RWPE1 (cell line): ENCODE measurements at places on chromosomes 12 and 14.
A peak's percentile ranks its signal among the peaks of the same experiment; 100 is the strongest.

DNA sequence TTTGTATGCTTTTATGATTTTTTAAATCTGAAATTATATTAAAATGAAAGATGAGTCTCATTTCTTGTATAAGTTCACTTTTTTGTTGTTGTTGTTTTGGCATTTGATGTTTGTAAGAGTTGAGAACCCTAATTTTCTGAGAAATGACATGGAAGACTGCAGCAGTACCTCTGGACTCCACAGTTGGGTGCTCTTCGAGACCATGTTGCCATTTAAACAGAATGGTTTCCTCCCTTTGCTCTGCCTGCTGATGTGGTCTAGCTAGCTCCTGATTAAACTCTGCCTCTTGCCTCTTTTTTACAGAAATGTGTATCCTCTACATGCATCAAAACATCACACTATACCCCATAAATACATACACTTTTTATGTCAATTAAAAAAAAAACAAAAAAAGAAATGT lies 5.8 kb upstream of the LTA4H start:
- no peak for DNase-seq

GRCh38 chr12:42968426-42968825 lies 378.9 kb upstream of the PRICKLE1 start:
- DNase-seq: no peak

DNA sequence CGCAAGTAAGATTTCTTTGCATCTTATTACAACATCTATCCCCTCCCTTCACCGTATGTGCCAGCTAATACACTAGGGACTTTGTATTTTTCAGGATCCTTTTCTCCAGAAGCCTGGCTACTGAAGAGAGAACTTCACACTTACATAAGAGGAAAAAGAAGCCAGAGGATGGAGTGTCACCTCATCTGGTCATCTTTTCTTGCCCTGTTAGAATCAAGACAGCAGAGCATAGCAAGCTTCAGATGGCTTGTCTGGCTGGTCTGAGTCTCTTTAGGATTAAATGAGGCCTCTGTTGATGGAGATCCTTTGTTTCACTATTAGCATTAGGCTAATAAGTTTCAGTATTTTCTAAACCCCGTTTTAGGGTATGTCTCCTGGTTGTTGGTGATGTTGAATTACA lies 14.4 kb upstream of the AACS start:
- no peak for DNase-seq

- DNase-seq: peak; percentile 28
Measured at GRCh38 chr12:6632026-6632983, 3.5 kb downstream of the LPAR5 start.

GRCh38 chr12:16148938-16149337 lies 128.5 kb downstream of the SLC15A5 start:
- no peak for DNase-seq

DNA sequence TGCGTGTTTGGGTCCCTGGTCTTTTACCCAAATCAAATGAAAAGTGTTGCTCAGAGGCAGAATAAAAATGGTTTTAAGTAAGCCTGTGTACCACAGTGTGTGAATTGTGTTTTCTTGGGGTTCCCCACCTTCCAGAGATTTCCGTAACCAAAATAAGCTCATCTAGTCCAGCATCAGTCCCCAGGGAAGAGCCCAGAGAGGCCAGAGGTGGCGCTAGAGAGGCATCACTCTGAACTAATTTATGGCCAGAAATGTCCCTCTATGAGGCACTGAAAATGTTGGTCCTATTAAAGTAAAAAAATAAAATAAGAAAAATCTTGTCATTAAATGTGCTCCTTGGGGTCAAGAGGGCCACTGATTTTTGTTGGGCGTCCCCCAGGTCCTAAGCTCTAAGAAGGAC lies 24.9 kb upstream of the PRKAB1 start:
- no peak for DNase-seq

- no peak for DNase-seq
Measured at GRCh38 chr14:29274890-29275596, 508.5 kb downstream of the FOXG1 start.

DNA sequence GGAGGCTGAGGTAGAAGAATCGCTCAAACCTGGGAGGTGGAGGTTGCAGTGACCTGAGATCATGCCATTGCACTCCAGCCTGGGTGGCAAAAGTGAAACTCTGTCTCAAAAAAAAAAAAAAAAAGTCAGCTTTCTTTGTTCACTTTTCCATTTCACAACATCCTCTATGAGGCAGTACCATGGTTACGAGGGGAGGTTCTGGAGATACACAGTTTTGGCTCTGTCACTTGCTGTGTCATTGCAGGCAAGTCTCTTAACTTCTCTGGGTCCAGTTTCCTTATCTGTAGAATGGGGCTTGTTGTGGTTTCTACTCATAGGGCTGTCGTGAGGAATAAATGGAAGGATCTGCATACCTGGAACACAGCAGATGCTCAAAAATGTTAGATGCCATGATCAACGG lies 75.6 kb upstream of the SLC24A4 start:
- no peak for DNase-seq

GRCh38 chr12:77364400-77364799 lies 299.0 kb upstream of the E2F7 start:
- no peak for DNase-seq

DNA sequence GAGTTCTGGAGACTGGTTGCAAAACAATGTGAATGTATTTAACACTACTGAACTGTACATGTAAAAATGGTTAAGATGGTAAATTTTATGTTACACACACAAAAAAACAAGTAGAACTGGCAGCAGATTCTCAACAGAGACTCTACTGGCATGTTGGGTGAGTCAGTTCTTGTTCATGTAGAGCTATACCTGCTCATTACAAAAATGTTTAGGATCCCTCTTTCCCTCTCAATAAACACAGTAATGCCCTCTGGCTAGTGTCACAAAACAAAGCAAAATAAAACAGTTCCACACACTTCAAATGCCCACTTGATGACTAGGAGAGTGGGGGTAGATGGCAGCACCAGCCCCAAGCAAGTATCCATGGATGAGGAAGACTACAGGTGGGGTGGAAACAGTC lies 13.7 kb upstream of the ZNF740 start:
- no peak for DNase-seq

GRCh38 chr12:58412461-58413060 lies 471.2 kb downstream of the ATP23 start:
- DNase-seq: no peak

DNA sequence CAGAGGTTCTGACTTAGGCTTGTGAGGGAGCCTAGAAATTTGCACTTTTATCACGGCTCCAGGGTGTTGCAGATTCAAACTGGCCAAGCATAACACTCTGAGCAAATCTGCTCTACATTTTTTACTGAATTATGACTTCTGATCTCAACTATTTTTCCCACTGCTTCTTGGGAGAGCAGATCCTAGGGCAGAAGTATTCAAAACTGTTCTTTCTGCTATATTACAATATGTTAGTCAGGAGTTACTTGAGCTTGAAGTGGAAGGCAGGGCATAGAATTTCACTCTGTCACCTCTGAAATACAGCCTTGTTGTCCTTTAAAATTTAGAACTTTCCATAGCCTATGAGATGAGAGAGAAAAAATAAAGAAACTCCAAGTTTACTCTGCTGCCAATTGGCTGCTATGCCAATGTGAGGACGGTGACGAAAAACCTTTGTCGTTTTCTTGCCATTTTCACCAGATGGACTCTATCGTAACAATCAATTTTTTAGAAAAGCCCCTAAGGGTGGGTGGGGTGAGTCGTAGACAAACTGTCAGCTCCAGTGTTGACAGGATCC lies 16.4 kb upstream of the KERA start:
- DNase-seq: no peak

- no peak for DNase-seq
Measured at GRCh38 chr14:22497144-22497423, 91.9 kb downstream of the DAD1 start.

- DNase-seq: no peak
Measured at GRCh38 chr12:62599854-62600437, 133.3 kb downstream of the MON2 start.

DNA sequence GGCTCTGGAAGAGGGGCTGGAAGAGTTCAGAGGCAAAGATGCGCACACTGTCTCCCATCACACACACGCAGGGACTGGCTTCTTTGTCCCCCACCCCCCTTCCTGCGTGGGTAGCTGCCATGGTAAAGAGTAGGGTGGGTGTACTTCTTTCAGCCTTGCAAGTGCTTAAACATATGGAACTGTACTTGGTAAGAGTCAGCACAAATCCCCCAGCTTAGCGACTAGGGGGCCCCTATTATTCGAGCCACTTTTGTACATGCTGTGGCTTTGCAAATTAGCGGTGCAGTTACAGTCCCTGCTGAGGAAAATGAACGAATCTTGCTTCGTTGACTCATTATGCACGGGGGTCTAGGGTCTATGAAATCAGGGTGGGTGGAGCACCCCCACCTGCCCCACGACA lies 123.8 kb downstream of the AACS start:
- no peak for DNase-seq

DNA sequence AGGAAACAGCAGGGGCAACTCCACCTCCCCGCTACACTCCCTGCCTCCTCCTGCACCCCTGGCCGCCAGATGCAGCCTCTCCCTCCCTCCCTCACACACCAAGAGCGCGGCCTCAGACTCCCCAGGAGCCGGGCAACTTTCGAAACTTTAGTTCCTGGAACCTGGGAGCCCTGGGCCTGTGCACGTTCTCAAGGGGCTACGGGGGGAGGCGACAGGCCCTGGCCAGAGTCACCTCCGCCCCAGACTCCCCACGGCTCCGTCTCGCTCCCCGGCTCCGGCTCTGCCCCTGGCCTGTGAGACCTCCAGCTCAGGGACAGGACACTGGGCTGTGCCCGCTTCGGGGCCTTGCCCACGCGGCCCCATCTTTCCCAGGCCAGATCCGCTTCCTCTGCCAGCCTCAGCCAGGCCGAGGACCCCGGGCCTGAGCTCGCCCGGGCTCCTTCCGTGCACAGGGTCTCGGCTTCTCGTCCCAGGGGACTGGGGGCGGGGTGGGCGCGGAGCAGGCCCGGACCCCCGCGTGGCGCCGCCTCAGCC lies 5.5 kb downstream of the AMN start:
- no peak for DNase-seq

GRCh38 chr14:68610251-68610793 lies 182.5 kb downstream of the ZFP36L1 start:
- no peak for DNase-seq

- DNase-seq: no peak
Measured at GRCh38 chr14:36284971-36285595, 35.4 kb downstream of the MBIP start.

GRCh38 chr14:88323086-88323522 lies at the start of gene KCNK10:
Gene KCNK10, minus strand, starts transcription at chr14:88323269. Its CDS starts 471 bp downstream, at chr14:88322798.
- no peak for DNase-seq

DNA sequence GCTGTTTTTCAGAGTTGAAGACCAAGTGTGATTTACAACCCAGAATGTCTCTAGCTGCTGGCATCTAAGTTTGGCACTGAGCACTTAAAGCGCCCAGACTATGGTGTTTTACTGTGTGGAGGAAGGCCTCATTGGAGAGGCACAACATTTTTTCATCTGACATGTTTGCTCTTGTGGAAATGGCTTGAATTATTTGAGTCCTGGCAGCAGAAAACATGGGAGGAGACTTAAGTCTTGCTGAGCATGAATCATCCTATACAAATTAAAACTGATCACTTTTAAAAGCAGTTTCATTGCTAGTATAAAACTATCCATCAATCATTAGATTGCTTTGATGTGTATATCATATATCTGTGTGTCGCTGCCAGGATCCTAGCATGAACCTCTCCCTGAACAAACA lies 85.9 kb upstream of the REP15 start:
- no peak for DNase-seq

GRCh38 chr14:55123101-55123500 lies 6.0 kb upstream of the LGALS3 start:
- DNase-seq: no peak

GRCh38 chr12:52543985-52544883 lies 8.7 kb downstream of the KRT71 start:
- no peak for DNase-seq

DNA sequence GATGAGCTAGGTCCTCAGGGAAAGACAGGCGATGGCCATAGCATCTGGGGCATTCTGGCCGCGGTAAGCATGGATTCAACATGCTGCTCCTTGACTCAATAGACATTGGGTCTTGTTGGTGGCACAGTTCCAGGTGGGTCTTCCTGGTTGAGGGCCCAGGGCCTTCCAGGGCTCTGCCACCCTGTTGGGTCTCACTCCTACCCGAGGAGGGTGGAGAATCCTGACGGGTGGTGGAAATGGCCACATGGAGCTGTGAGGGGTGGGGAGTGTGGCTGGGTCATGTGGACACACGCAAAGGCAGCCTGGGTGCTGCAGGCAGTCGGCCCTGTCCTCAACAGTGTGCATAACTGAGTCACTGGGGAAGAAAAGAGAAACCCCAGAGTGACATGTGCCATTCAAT lies 148.1 kb downstream of the KIF26A start:
- no peak for DNase-seq

DNA sequence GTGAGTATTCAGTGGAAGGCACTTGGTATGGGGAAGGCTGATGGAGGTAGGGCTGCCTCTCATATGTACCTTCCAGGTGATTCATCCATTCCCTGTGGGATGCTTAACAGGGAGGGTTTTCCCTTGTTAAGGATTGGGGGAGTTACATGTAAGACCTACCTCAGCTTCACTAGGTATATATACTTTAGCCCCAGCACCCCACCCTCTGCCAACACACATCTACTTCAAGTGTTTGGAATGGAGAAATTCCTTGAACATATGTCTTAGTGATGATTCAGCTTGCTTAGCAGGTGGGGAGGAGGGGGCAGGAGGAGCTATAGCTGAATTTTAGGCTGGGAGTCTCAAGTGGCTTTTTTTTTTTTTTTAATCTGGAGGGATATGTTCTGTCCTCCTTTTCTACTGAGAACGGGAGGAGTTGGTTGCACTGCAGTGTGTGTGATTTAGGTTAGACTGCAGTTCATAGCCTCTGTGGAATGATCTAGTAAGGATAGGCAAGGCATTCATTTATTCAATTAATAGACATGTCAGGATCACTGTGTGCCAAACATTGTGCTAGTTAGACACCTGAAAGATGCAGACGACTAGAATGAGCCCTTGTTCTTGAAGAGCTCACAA lies 1.7 kb downstream of the PIP4K2C start:
- DNase-seq: peak; percentile 51

DNA sequence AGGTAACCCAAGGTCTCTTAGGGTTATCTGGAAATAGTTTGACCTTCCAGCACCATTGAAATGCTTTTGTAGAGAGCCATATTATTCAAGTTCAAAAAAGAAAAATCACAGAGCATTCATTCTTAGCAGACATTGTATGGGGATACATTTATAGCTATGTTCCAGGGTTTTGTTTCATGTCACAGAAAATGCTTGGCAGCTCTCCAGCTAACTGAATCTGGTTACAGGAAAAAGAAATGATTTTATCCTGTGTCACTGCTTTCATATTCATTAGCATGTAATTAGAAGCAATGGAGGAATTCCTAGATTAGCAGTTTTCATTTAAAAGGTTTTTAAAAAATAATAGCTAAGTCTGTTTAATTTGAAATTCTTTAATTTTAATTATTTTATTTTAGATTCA lies 78.9 kb downstream of the SNAPC1 start:
- no peak for DNase-seq

- no peak for DNase-seq
Measured at GRCh38 chr12:81216739-81217138, 138.9 kb downstream of the ACSS3 start.
